DMS 273 treated with DMSO at 0.1 percent for 48 hours (cell line): ENCODE measurements at places on chromosomes 16 and 17.

DNA sequence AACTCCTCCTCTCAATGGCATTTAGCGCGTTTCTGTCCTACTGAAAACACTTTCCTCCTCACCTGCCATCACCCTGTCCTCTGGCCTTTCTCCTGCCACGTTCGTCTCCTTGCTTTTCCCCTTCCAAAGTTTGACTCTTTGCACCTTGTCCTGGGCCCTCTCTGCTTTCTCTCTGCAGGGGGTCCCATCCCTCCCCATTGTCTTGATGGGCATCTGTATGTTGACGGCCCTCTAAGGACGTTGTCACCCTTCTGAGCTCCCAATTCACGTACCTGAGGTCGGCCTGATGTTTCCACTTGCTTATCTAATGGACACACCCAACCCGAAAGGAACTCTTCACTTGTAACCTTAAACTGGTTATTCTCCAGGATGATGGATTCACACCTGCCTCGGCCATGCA lies 170.4 kb downstream of the WSCD1 start:
- DNase-seq, result no peak

DNA sequence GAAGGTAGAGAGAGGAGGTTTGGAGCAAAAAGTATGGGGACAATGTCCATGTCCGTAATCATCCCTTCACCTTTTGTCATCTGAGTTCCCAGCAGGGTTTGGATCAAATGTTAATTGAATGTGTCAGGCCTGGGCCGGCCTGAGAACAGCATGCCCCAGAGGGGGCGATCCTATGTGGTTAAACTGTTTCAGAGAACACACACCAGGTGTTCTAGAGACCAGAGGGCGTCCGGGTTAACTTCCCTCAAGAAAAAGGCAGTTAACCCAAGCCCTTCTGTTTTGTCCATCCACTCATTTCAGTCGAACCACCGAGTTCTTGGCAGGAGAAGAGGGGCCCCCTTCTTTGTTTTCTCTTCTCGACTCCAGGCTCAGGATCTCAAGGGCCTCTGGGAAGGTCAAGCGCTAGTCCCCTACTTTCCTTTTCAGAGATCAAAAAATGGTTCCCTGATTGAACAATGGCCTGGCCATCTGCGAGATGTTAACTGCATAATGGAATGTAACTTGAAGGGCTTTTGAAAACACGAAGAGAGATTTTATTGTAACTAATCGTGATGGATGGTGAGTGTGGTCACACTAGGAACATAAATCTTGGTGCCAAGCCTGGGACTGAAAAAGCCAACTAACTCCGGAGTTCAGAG lies 142.5 kb downstream of the IRX3 start:
- no peak for DNase-seq

DNA sequence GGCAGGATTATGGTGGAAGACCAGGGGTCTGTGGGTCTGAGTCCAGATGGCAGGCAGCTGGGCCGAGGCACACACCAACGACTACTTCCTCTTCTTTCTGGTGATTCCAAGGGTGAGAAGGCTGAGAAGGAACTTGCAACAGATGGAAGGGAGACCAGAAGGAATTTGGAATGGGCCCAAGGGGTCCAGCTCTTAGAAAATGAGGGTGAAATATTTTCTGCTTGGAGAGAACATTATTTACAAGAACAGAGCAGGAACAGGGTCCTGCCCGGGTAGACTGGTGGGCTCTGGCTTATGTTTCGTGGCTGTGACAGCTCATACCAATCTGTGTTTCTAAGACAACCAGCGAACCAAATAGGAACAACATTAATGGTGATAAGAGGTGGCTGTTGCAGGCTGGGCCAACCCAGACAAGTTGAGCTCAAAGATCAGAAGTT lies 36.6 kb downstream of the CCDC42 start:
- peak; percentile 42 for DNase-seq

DNA sequence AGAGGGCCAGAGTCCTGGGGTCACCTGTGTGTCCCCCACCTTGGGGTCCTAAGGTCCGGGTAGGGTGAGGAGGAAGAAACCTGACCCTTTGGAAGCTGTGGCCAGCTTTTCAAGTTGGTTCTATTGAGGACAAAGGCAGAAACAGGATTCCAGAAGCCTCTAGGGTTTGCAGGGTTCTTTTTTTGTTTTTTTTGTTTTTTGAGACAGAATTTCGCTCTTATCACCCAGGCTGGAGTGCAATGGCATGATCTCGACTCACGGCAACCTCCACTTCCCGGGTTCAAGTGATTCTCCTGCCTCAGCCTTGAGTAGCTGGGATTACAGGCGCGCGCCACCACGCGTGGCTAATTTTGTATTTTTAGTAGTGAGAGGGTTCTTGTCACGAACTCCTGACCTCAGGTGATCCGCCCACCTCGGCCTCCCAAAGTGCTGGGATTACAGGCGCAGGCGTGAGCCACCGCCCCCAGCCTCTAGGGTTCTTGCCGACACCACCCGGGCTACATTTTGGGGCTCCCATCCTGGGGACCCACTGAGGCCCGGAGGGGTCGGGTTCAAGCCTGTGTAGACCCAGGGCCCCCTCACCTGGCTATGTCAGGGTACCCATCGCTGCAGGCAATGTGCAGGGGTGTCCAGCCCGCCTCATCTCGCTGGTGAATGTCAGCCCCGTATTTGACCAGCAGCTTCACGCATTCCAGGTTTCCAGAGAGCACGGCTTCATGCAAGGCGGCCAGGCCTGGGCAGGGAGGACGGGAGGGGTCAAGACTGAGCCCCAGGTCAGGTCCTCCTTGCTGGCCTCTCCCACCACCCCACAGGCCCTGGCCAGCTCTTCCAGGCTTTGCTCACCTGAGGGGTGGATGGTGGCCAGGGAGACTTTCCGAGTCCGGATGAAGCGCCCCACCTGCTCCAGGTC lies 674 bp downstream of the PPP1R27 start:
- DNase-seq, result no peak

DNA sequence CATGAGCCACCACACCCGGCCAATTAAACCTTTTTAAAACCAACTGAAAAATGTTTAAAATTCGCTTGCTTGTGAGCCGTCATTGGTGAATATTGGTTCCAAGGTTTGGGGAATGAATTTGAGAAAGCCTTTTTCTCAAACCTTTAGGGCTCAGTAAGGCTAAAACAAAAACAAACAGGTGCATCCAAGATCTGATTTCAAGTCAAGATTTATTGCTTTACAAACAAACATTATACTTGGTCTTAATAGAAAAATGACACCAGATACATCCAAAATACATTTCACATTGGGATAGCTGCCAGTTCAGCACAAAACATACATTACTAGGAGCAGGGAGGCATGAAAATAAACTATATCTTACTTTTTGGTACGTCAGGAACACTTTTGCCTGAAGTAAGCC lies 5.4 kb downstream of the C17orf58 start:
- DNase-seq, result no peak

DNA sequence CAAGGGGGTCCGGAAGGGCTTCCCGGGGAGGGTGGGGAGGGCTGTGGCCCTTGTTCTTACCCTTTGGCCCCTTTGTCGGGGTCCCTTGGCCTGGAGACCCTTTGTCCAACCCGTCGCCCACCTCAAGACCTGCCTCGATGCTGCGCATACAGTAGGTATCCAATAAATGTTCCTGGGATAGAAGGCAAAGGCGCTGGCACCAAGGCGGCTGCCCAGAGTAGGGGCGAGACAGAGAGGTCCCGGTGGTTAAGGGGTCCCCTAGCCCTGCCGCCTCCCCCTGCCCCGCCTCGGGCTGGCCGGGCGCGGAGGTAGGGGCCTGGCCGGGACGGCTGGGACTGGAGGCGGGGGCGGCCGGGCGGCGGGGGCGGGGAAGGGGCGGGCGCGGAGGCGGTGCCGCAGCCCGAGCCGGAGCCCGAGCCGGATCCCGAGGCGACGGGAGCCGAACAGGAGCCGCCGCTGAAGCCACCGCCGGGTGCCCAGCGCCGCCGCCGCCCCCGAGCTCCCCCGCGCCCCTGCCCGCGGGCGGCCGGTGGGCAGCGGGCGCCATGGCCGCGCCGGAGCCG lies at the start of gene NHERF2:
NHERF2 (plus strand) TSS at position 442 of the 563 bp plus-strand sequence; CDS start at position 546, 104 bp downstream.
- DNase-seq, result no peak

GRCh38 chr17:67353161-67353560 lies 13.2 kb downstream of the PSMD12 start:
- DNase-seq, result no peak

DNA sequence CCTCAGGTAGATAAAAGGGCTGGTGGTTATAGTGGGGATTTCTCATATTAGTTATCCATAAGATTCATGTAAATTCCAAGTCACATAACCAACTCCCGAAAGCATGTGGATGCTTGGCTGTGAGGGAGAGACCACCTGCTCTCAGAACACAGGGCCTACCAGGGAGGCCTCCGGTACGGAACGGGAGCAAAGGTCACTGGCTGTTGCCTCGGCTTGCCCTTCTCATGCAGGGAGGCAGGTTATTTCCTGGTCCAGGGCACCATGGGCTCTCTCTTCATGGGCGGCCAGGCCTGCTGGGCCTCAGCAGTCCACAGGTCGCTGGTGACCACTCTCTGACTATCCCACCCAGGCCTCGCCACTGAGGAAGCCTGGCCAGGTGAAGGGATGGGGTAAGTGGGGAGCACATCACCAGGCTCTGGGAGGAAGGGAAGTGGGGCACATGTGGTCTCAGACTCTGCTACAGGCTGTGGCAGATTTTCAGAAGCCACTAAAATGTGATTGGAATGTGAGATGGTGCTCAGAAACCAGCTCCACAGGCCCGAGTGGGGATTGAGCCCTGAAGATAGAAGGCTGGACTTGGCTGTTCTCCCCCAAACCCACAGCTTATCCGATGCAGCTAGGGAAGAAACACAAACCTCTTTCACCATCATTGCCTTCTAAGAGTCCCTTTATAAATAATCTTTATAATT lies 45.4 kb downstream of the HNF1B start:
- DNase-seq, result no peak

- DNase-seq, result no peak
These were observed 89.2 kb upstream of the BRD7 start for GRCh38 chr16:50457979-50458491.

- DNase-seq, result no peak
These were observed 12.5 kb downstream of the ZNF652 start for GRCh38 chr17:49349541-49349940.

DNA sequence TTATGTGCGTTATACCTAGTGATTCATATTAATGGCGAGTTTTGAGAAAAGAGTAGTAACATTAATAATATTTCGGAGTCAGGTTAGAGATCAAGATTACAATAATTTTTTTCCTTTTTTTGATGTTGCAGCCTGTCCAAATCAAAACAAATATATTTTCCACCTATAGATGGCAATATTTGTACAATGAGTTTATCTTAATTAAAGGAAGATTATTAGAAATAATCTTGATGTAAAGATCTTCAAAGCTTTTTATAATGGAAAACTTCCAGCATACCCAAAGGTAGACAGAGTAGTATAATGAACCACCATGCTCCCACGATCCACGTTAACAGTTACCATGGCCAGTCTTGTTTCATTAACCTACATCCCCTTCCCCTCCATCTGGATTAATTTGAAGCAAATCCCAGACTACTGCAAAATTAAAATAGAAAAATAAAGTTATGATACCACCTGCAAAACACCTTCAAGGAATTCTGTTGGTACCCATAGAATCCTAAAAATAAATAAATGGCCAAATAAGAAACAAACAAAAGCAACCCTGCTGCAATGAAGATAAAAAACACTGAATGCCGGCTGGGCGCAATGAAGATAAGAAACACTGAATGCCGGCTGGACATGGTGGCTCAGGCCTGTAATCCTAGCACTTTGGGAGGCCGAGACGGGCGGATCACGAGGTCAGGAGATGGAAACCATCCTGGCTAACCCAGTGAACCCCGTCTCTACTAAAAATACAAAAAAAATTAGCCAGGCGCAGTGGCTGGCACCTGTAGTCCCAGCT lies 46.5 kb upstream of the GINS3 start:
- no peak for DNase-seq

DNA sequence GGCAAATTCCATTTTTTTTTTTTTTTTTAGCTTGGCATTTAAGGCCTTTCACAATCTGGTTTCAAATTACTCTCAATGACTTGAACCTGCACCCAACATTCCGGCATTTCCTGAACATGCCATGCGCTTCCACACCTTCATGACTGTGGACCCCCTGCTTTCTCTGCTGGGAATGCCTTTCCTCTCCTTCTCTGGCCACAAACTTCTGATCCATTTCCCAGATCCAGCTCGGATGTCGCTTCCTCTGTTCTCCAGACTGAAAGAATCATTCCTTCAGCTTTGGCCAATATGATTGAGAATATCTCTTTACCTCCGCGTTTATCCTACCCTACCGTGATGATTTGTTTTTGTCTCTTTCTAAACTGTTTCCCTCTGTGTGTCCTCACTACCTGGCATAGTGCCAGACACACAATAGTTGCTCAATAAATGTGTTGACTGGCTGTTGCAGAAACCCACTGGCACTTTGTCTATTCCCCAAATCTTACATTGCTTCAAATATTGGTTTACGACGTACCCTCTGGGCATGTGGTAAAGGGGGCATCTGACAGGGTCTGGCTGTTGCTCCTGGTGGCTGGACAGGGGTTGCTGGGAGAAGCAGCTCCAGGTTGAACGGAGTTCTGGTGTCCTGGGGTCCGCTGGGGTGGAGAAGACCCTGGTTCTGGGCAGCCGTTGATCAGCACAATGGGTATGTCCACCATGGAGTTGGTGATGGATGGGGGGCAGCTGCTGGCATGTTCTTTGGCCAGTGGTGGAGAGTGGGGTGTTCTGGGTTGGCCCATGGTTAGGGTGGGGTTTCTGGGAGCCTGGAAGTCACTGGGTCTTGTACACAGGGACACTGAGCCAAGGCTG lies 14.7 kb downstream of the TNS4 start:
- DNase-seq, result no peak

DNA sequence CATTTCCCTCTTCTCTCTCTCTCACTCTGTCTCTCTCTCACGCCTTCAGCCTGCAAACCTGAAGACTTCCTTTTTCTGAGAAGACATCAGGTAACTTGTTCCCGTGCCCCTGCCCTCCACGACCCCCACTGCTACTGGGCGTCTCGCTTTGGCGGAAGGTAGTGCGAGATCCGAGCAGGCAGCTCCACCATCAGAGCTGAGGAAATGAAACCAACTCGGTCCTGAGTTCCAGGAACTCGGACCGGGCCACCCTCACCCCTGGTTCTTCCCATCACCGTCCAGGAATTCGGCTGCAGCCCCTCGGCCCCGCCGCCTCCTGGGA lies 585 bp downstream of the MLKL start:
- DNase-seq, result no peak

DNA sequence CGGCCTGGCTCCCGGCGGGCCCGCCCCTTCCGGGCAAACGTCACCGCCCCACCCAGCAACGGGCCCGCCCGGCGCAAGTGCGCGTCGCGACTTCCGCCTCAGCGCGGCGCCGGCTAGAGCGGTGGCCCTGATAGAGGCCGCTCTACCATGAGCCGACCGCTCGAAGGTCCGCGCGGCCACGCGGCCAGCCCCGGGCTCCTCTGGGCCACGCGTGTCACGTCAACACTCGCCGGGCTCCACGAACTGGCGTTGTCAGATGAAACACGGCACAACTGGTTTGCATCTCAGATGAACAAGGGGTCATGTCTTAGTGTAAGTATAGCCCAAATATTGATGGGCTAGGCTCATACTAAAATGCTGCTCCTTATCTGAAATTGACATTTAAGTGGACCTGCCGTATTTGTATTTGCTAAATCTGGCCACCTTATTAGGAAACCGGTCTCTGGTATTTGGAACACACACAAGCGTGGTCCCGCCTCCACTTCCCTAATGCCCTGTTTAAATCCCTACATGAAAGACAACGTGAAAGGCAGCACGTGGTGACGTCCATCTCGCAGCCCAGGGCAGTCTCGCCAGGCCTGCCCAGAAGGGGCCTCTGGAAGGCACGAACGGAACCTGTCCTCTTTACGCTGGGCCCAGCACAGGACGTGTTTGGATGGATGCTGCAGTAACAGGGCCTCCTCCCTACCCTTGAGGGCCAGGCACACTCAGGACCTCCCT lies at the start of gene ZNF598:
ZNF598 (minus strand) TSS at position 31 of the 720 bp plus-strand sequence.
- DNase-seq, result peak; percentile 27

GRCh38 chr16:54813778-54814177 lies 116.9 kb upstream of the IRX5 start:
- no peak for DNase-seq
